ENCODE measurements at places on chromosomes 1 and 21. TPM values are rescaled to one million over a fixed set of nuclear protein-coding genes. Genes with fewer than 3 reads are reported as not detected.

Gene S100A9
- total RNA-seq: 1.7 TPM

DNA sequence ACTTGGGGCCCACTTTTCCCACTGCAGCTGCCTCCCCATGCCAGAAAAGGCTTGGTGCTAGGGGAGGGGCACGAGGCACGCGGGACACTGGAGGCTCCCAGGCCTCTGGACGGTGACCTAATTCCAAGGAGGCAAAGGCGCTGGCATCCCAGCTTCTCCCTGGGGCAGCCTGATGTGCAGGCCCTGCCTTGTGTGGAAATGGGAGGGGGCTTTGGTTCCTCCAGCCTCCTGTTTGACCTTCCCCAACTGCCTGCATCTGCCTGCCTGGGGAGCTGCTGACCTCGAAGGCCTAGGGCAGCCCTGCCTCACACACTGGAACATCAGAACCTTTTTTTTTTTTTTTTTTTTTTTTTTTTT, 39.9 kb downstream of the KIAA1614 start:
- DNase-seq: no peak

DNA sequence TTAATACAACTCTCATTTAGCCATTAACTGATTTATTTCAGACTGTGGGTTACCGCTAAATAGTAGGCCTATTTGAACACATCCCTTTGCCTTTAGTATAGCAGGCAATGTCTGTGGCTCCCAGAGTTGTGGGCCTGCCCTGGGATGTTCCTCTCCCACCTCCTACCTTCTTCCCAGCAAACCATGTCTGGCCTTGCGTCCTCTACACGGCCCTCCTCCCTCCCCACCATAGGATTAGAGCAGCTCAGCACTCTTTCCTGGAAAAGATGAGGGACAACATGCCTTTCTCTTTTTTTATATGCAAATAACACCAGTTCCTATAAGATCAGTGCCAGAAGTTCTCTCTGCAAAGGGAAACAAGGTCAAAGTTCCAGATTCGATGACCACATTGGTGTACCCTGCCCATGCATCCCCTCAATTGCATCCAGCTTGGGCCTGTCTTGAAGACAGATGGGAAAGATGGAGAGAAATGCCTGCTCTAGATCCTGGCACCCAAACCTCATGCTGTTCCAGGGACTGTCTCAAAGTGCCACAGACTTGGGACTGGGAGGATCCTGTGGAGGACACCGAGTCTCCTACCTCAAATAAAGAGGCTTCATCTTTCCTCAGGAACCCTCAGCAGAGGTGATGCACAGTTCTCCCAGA, 57.2 kb downstream of the CD46 start:
- DNase-seq: no peak

Gene TEX38
- total RNA-seq: not detected

DNA sequence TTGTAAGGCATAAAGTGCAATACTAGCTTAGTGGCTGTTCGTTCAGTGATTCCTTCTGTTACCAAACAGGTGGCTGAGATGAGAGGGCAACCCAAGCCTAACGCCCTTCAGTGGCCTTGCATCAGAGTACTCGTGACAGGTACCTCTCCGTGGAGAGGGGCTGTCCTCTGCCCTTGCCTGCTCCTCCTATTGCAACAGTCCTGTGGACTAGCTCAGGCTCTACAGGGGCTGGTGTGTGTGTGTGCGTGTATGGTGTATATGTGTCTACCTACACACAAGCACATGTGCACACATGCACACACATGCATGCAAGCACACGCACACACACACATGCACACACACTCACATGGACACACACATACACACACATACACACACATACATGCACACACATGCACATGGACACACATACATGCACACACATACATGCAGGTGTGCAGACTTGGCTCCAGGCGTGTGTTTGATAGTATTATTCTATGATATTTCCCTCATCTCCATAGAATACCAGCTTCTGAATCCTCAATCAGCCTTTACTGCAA, 15.1 kb downstream of the TFF3 start:
- no peak for DNase-seq

- no peak for DNase-seq
Measured at GRCh38 chr1:205965036-205965884, 22.0 kb upstream of the SLC26A9 start.

- no peak for DNase-seq
Measured at GRCh38 chr1:37570528-37571334, 14.0 kb downstream of the DNALI1 start.

Gene TAL1
- not detected for total RNA-seq

DNA sequence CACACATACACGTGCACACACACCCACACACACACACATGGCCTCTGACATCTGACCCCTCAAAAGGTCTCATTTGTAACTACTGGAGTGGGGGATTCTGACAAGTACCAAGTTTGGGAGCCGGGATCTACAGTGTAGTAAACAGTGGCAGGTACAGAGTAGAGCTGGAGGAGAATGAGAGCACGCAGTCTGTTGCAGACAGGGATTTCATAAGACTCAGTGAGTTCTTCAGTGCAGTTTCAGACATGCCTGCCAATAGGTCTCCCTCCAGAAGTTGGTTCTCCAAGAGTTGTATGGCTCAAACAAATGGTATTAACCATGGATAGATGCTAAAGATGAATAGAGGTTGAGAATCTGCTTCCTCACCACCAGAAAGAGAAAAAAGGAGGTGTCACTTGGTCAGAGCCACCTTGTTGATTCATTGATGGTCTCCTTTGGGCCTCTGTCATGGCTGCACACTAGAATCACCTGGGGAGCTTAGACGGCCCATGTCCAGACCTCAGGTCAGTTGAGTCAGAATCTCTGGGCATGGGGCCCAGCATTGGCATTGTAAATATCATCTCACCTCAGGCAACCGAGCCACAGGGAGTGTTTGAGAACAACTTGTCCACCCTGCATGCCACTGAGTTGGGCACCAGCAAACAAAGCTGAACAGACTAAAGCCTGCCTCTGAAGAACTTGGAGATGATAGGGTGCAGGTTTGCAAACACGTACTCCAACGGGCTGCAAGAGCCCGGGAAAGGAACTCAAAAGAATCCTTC, 122.1 kb downstream of the EDEM3 start:
- DNase-seq: no peak

DNA sequence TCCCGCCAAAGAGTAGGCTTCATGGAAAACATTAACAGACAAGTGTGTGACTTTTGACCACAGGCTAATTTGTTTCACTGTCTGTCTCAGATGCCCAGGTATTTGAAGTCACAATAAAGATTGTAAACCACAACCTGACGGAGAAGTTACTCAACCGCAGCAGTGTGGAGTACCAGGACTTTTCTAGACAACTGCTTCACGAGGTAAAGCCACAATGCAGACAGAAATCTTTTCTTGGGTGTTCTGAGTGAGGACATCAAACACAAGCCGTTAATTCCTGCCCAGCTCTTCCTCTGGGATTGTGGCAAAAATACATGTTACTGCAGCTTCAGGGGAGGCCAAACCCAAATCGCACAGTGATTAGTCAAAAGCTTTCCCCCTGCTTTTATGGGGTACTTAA, 31.0 kb downstream of the UMODL1 start:
- DNase-seq: no peak

Gene FCRL5
- not detected for total RNA-seq

Gene CHIA
- not detected for total RNA-seq

GRCh38 chr1:174519844-174520243, 72.1 kb downstream of the GPR52 start:
- no peak for DNase-seq

Gene VPS45
- 23.6 TPM for total RNA-seq

GRCh38 chr1:22592919-22593790, 29.9 kb downstream of the EPHA8 start:
- DNase-seq: no peak

DNA sequence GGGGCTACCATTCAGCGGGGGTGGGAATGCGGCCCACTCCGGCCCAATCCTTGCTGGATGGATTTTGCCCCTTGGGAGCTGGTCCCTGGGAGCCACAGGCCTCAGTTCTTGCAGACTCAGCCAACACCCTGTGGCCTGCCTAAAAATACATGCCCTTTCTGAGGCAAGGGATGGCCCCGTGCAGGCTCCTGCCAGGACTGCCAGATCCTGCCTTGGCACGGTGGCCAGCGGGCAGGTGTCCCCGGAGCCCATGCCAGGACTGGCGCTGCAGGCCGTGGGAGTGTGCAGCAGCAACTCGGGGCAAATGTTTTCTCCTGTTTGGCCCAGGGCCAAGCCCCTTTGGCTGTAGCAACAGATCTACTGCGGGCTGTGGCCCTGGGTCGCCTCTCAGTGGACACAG, 1.6 kb upstream of the PANK4 start:
- DNase-seq: no peak

GRCh38 chr1:206023695-206024094, at the start of gene CTSE:
Gene CTSE, minus strand, starts transcription at chr1:206023895. Its CDS starts 104 bp downstream, at chr1:206023791.
- DNase-seq: no peak

DNA sequence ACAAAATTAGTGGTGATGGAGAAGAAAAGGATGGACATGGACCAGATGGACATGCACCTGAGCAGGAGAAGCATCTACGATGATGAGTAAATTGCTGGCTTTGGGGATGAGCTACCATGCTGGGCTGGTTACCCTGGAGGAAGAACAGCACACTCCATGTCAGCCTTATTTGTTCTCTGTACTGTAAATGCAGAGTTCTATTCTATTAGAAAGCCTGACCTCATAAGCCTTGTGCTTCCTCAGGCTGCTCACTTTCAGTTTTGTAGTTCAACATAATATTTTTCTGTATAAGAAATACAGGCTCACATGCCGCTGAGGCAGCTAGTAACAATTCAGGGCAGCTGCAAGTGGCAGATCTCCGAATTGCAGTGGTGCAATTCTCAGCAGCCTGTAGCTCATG, 249.6 kb downstream of the PLA2G4A start:
- DNase-seq: no peak

GRCh38 chr1:220363196-220363837, 91.1 kb upstream of the RAB3GAP2 start:
- no peak for DNase-seq

Gene TTC24
- 3.1 TPM for total RNA-seq

DNA sequence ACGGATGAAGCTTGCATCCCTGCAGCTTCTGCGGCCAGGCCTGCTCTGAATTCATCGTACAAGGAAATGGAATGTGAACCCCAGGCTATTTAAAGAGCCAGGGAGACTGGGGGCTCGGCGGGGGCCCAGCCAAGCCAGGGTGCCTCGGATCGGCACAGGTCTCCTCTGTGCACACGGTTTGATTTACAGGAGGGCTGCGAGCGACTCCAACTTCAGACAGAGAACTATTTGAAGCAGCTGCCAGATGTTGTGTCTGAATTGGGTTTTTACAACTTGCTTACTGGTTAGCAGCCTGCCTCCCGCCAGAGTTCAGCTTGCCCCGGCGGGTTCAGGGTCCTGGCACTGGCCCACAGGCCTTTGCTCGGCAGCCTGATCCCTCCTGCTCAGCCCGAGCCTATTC, 83.2 kb downstream of the SPSB1 start:
- no peak for DNase-seq

Gene LRRIQ3
- 1.1 TPM for total RNA-seq

DNA sequence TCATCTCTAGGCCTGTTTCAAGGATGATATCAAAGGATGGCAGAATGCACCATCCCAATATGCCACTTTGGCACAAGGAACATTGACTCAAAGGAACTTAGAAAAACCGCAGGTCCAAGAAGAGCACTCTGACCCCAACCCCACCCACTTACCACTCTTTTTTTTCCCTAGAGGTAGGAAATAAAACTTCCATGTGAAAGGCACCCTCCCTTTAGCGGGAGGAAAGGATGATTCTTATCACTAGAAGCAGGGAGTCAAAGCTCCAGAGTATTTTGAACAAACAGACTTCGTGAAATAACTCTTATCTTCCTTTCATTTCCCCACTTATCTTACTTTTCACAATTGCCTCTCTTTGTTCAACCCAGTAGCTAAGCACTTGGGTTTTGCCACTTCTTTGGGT, 22.2 kb downstream of the PSMG1 start:
- DNase-seq: no peak

DNA sequence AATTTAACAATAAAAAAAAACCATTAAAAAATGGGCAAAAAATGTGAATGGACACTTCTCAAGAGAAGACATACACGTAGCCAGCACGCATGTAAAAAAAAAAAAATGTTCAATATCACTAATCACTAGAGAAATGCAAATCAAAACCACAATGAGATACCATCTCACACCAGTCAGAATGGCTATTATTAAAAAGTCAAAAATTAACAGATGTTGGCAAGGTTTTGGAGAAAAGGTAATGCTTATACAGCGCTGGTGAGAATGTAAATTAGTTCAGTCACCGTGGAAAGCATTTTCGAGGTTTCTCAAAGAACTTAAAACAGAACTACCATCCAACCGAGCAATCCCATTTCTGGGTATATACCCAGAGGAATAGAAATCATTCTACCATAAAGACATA, 1091.5 kb upstream of the B3GALT2 start:
- DNase-seq: no peak

DNA sequence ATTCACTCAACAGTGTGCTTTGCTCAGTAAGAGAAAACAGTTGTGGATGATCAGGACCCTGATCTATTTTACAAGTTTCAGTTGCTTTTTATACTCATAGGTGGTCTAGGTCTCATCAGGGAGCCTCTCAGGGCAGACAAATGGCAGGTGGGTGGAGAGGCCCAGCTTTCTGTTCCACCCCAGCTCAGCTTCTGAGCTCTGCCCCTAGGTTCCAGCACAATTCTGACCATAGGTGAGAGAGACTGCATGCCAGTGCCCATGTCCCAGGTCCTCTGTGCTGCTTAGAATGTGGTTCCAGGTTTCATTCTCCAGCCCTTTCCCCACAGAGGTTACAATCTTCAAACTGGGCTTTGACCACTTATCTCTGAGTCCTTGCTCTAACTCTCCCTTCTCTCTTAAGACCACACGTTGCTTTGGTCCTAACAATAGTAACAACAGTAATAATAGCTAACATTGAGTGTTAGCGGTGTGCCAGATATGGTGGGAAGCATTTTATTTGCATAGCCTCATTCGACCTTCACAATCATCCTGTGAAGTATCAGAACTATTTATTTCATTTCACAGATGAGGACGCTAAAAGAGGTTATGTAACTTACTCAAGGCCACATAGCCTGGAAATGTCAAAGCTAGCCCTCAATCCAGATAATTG, 19.6 kb upstream of the DUSP10 start:
- no peak for DNase-seq

Gene CNTN2
- total RNA-seq: not detected
